IMR-90 (cell line): ENCODE measurements at places on chromosomes 11 and 22. TPM values are rescaled to one million over a fixed set of nuclear protein-coding genes. Genes with fewer than 3 reads are reported as not detected.

OR10A2 gene
- total RNA-seq, result not detected in 2 replicates

MS4A7 gene
- total RNA-seq, result not detected in 2 replicates

TBX10 gene
- total RNA-seq, result not detected in 2 replicates

PATE2 gene
- under 0.01 TPM in 1 of 2 replicates, not detected in the other for total RNA-seq

UCP3 gene
- total RNA-seq, result under 0.01 TPM in 2 replicates
